Activated CD4-positive, alpha-beta memory T cell treated with anti-CD3 and anti-CD28 coated beads for 36 hours (primary cell): ENCODE measurements at places on chromosomes 7 and 10.

- no peak for DNase-seq
Measured at GRCh38 chr7:140192176-140192575, 15.4 kb upstream of the KDM7A start.

GRCh38 chr10:79178614-79179163 lies 109.9 kb downstream of the ZMIZ1 start:
- DNase-seq, result no peak

DNA sequence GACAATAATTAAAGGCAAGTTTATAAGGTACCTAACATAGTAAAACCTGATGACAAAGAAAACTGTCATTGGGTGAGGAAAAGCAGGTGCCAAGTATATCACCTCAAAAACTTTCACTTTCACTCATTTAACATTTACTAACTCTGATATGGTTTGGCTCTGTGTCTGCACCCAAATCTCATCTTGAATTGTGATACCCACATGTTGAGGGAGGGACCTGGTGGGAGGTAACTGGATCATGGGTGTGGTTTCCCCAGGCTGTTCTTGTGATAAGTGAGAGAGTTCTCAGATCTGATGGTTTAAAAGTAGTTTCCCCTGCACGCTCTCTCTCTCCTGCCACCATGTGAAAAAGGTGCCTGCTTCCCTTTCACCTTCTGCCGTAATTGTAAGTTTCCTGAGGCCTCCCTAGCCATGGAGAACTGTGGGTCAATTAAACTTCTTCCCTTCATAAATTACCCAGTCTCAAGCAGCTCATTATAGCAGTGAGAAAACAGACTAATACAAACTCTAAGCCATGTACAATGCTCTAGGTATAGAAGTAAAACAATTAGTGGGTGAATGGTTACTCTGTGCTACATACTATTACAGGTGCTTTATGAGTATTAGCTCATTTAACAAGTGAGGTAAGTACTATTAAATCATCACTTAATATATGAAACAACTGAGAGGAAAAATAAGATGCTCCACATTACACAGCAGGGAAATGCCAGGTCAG lies 199.0 kb downstream of the CHCHD3 start:
- DNase-seq, result peak; percentile 55

DNA sequence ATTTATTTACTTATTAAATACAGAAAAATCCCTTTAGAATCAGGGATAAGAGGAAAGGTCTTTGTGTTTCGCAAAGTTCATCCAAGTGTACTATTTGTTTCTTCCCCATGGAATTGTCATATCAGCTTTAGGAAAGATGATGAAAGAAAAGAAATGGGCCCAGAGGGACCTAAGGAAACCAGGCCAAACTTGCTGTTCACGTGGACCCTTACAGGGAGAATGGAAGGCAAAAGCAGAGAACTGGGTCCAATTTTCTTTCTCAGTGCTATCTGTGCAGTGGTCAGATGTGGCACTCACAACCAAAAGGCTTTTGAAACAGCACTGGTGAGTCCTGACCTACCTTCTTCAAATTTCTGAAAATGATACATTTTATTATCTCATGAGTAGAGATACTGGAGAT lies 53.6 kb upstream of the FAM133B start:
- DNase-seq, result no peak

DNA sequence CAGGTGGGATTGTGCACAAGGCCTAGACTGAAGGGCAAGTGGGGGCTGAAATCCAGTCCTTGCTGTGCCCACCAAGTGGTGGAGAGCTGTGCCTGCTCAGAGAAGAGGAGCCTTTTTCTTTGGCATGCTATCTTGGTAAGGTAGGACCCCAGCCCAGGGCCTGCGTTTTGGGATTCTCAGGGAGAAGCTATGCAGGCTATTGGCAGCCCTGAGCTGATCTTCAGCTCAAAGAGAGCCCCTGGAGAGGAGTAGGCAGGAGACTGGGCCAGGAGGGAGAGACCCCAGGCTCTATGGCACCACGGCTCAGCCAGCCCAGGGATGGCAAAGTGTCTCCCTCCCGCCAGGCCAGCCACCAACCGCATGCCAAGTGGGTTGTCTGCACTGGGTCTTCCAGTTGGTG lies 119.2 kb upstream of the PCBD1 start:
- DNase-seq, result no peak

GRCh38 chr7:149194799-149195179 lies 557 bp upstream of the ZNF282 start:
- DNase-seq, result no peak
